ENCODE measurements at places on chromosomes 11 and 22.

GRCh38 chr11:16926883-16927626 is 87.2 kb downstream of the PLEKHA7 start:
- no peak for DNase-seq

GRCh38 chr11:20360650-20361049 is 2.9 kb upstream of the HTATIP2 start:
- DNase-seq = no peak

- peak; percentile 52 for DNase-seq
Observed at GRCh38 chr11:59207988-59208451, 4.7 kb downstream of the MPEG1 start.

GRCh38 chr22:41833369-41834004 is 582 bp downstream of the SREBF2 start:
- no peak for DNase-seq

DNA sequence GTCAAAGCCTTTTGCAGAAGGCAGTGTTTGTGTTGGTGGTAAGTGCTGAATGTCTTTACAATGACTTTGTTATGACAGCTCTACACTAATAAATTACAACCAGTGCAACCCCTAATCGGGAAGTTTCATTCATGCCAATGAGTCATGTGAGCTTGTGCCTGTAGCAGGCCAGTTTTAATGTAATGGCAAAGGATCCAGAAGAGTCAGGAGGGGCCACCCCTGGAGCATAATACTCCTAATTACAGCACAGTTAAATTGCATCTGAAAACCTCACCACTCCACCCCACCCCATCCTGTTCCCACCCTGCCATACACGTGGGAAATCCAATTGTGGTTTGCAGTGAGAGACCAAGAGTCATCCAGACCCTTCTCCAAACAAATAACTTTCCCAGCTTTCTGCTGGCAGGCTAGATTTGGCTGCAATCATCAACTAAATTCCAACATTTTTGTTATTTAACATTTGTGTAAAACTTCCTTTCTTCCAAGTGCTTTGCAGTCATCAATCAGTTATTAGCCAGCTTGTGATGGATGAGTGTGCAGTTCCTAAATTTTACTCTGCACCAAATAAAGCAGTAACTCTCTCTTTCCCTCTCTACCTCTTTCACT is 277.3 kb upstream of the FAT3 start:
- DNase-seq = peak; percentile 49

DNA sequence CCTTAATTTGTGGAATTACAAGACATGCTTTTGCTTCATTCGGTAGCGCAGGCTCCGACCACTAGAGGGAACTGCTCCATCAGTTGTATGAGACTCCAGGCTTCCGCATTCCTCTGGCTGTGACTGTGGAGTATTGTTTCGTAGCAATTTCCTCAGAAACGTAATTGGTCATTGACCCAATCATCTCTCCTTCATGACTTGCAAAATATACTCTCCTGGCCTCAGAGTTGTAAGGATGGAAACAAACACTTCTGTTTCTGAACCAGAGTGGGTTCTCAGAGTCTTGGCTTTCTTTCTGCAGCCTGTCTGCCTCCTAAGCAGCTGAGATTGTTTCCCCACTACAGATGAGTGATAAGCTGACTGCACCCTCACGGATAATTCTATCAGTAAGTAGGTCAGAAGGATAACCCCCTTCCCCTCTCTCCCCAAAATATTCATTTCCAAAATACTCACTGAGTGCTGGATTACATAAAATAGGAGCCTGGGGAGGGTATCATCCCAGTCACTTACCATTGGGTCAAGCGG is 146.8 kb upstream of the ZC3H12C start:
- DNase-seq = peak; percentile 84

DNA sequence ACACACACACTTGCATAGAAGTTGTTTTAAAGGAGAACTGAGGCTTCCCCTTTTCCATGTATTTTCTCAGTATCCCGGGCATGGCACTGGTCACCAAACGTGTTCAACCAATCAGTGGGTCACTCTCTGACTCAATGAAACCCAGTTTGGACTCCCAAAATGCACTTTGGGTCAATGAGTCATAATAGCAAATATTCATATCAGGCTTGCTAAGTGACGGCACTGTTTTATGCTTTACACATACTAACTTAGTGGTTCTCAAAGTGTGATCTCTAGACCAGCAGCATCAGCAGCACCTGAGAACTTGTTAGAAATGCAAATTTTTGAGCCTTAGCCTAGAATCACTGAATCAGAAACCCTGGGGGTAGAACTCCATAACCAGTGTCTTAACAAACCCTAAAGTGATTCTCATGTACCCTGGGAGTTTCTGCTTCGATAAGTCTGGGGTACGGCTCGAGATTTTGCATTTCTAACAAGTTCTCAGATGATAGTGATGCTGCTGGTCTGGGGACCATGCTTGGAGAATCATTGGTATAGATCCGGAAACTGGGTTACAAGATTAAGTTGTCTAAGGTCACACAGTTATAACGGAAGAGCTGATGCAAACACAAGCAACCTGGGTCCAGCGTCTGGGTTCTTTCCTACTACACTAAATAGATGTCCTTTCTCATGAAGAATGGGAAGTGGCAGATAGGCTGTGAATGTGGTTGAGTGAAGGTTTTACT is 35.6 kb downstream of the ETS1 start:
- no peak for DNase-seq

DNA sequence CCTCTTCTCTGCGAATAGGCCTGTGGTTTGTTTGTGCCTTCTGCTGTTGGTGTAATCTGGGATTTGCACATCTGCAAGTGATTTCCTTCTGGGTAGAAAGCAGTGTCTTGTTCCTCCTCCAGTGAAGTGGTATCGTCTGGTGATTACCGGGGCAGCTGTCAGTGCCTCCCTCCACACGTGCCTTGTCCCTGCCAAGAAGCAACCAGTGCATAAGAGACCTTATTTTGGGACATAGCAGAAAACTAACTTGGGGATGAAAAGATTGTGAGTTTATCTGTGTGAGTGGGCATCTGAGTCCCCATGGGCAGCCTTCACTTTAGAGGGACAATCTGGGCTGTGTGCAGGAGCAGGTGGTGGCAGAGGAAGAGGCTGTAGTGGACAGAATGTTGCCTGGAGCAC is 71.5 kb upstream of the SORL1-AS1 start:
- no peak for DNase-seq

DNA sequence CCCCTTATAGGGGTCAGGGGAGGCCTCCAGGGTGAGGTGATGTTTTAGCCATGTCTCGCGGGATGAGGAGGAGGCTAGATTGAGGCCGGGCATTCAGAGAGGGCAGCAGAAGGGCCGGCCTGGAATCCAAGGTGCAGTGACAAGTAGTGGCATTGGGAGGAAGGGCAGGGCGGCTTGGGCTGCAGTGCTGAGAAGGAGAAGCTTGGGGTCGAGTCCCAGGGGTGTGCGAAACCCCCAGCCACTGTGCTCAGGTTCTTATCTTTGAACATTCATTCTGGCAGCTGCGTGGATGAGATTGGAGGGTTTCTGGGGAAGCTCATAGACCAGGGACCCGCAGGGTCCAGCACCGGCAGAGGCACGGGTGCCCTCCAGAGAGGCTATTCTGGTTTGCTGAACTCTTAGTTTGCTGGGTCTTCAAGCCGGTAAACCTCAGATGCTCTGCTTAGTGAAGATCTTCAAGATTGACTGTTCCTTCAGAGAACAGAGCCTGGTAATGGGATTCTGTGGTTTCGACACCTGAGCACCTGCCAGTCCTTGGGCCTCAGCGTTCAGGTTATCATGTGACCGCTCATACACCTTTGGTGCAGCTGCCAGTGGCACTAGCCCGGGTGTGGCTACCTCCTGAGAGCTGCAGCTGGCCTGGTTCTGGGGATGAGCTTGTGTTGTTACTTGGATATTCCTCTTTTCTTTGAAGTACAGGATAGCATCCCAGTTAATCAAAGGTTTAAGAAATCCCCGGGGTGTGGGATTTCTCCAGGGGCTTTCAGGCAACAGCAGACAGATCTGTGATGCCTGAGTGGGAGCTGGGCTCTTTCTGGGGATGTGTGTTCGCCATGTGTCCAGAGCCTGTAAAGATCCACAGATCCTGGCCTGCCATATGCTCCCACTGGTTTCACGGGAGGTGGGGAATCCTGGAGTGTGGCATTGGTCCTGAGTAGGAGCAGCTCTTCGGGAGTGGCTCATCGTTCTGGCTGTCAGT is 152.8 kb downstream of the TBC1D22A start:
- no peak for DNase-seq

- DNase-seq = no peak
Observed at GRCh38 chr22:26066534-26066933, 102.7 kb upstream of the SEZ6L start.

DNA sequence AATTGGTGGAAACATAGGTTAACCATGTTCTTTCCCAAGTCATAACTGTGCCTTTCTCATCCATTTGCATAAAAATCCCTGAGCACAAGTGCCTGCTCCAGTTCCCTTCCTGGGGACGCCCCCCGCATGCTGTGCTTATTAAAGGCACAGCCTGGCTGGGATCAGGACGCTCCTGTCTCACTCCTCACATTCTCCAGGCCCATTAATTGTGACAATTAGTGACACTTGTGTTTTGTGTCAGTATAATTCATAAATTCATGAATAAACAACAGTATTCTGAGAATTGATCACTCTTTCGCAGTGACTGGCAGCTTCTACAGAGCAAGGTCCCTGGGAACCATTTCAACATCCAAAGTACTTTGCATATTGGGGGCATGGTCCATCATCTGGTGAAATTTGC is 1354.4 kb downstream of the TBC1D22A start:
- no peak for DNase-seq

DNA sequence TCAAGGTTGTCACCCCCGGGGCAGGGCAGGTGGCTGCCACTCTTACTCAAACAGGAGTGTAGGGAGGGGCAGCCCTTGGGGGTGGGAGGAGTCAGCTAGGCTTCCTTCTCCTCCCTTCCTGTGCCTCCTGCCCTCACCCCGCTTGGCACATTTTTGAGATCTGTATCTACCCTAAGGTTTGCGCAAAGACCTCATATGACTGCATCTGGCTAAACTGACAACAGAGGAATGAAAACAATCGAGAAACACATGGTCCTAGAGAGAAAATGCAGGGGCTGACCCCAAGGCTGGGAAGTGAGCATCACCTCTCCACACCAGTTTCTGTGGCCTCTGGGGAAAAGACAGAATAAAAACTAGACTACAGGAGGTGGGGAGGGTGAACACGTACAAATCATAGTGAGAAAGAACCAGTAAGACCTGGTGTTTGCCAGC is 28.1 kb downstream of the IGSF9B start:
- peak; percentile 53 for DNase-seq

DNA sequence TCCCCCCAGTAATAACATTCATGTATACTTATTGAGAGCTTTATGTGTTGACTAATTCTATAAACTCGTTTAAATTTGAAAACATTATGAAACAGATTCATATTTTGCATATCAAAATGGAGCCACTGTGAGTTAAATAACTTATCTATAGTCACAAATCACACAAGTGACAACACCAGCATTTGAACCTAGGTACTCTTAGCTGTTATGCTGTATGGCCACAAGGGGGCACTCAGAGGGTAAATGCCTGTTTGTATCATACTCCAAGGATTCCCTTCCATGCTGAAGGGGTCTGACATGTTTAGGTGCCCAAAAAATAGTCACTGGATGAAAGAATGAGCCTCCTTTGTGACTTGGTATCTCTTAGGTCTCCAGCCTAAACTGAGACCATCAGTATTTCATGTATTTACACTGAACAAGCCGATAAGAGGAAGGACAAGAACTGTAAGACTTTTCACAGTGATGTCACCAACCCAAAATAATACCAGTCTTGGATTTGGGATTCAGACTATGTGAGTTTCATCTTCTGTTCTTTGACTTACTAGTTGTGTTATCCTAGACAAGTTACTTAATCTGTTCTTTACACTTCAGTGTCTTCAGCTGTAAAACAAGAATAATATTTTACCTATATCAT is 12.2 kb upstream of the OR52D1 start:
- peak; percentile 41 for DNase-seq

GRCh38 chr11:122933416-122933815 is 48.2 kb downstream of the BSX start:
- DNase-seq = no peak

- DNase-seq = no peak
Observed at GRCh38 chr11:128757235-128757711, 63.4 kb downstream of the FLI1 start.

DNA sequence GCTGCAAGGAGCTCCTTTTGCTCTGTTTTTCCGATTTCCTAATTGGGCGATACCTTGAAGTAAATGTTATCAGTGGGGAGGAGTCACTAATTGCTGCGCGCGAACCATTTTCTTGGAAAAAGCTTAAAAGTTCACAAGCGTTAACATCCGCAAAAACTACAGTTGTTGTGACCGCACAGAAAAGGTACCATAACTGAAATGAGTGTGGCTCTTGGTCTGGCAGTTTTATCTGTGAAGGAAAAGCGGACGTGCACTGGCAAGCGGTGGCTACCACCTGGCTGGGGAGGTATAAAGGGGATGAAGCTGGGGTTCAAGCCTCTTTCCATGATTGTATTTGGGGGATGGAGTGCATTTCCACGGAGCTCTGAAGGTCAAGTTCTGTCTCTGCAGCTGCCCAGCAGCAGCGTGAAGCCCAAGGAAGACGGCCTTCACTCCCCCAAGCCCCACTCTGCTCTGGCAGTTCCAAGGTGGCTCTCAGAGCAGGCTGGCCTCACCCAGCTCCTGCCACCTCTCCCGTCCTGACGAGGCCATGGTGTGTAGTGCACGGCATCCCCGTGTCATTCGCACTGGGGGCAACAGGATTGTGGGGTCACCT is 27.5 kb downstream of the MOV10L1 start:
- no peak for DNase-seq

DNA sequence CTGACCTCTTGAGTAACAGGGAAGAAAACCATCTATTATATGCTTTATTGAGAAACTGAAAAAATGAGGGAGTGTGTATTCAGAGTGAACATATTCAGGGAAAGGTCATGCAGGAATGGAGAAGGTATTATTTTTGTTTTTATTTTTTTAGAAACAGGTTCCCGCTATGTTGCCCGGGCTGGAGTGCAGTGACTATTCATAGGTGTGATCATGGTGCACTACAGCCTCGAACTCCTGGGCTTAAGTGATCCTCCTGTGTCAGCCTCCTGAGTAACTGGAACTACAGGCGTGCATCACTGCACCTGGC is 8.7 kb upstream of the RCE1 start:
- DNase-seq = no peak

DNA sequence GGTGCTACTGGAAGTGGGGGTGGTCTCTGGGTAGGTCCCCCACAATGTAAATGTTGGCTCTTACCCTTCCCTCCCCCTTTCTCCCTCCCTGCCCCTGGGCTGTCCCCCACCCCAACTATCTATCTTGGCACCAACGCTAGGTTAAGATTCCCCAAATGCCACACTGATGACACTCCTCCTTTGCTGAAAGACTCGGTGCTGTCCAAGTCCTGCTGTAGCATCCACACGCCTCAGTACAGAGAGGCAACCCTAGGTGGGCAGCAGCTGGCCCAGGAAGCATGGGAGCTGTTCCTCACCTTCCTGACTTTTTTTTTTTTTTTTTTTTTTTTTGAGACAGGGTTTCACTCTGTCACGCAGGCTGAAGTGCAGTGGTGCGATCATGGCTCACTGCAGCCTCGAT is 3.4 kb upstream of the KCTD17 start:
- no peak for DNase-seq

DNA sequence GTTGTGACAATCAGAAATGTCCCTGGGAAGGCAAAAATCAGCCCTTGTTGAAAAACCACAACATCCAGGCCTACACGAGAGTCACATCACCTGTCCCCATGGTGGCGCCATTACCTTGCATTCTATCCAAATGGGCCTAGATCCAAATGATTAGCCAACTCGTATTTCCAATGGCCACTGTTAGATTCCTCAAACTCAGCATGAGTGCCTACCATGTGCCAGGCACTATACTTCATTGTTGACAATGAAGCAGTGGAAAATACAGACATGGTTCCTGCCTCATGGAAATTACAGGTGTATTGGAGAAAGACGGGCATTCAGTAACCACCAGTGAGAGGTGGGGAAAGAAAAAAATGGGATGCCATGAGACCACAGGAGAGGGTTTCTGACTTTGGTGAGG is 29.8 kb upstream of the CREB3L1 start:
- peak; percentile 55 for DNase-seq
